ENCODE measurements at places on chromosomes 11 and 22. TPM values are rescaled to one million over a fixed set of nuclear protein-coding genes. Genes with fewer than 3 reads are reported as not detected.

Gene CADM1
- total RNA-seq = 6.5 TPM

Gene JOSD1
- 53.2 TPM for total RNA-seq

Gene HNRNPUL2
- 9.6 TPM for total RNA-seq

Gene OR51E1
- total RNA-seq = not detected

Gene TRPC6
- 0.17 TPM for total RNA-seq

Gene UVRAG
- 23.8 TPM for total RNA-seq

Gene CDC42EP2
- total RNA-seq = 33.2 TPM

Gene JHY
- total RNA-seq = 1.3 TPM

Gene SNX32
- total RNA-seq = 1.2 TPM

Gene PHOX2A
- total RNA-seq = not detected

Gene OR8G1
- total RNA-seq = 0.17 TPM

Gene FOLR2
- not detected for total RNA-seq

Gene SCGB1A1
- total RNA-seq = not detected

Gene PRG2
- total RNA-seq = not detected

Gene TBX10
- total RNA-seq = not detected

Gene ANKK1
- total RNA-seq = 0.15 TPM

Gene IGSF9B
- 0.15 TPM for total RNA-seq

Gene IGLL1
- not detected for total RNA-seq

Gene PKNOX2
- 0.73 TPM for total RNA-seq

Gene FAM83F
- total RNA-seq = not detected

Gene MUC2
- total RNA-seq = not detected

Gene CRYBB3
- not detected for total RNA-seq

Gene OR52H1
- total RNA-seq = 0.73 TPM

Gene LARGE1
- total RNA-seq = 38.2 TPM

Gene ABCG4
- 0.17 TPM for total RNA-seq

Gene C22orf31
- total RNA-seq = 0.15 TPM

Gene INS
- not detected for total RNA-seq

Gene CHADL
- 5.0 TPM for total RNA-seq

Gene YWHAH
- total RNA-seq = 106 TPM

Gene LRFN4
- 36.9 TPM for total RNA-seq

Gene RAB38
- total RNA-seq = 2.9 TPM

Gene OPCML
- total RNA-seq = not detected

Gene INPP5J
- under 0.01 TPM for total RNA-seq

Gene TBCEL
- 18.4 TPM for total RNA-seq

Gene OR52E6
- total RNA-seq = not detected

Gene P2RY6
- total RNA-seq = 0.17 TPM

Gene C1QTNF4
- total RNA-seq = 0.17 TPM

Gene OR52E8
- not detected for total RNA-seq

Gene DUSP8
- 0.87 TPM for total RNA-seq

Gene SCN2B
- total RNA-seq = 0.99 TPM

Gene OR2AG1
- total RNA-seq = not detected

Gene GAL3ST1
- total RNA-seq = 0.17 TPM

Gene CCDC116
- total RNA-seq = 0.15 TPM

Gene IL17REL
- under 0.01 TPM for total RNA-seq

Gene BTBD18
- total RNA-seq = not detected

Gene PRG3
- not detected for total RNA-seq

Gene DEFB131B
- total RNA-seq = not detected

Gene LRRC75B
- total RNA-seq = 13.9 TPM

Gene OR8A1
- not detected for total RNA-seq

Gene OR5P2
- total RNA-seq = not detected

Gene ZBTB16
- under 0.01 TPM for total RNA-seq

Data from smooth muscle cell of trachea (primary cell).